Neural crest cell (in vitro differentiated cells): ENCODE measurements at places on chromosomes 13 and 19.

GRCh38 chr13:110799246-110800236 lies 86.0 kb downstream of the ING1 start:
- DNase-seq = no peak

DNA sequence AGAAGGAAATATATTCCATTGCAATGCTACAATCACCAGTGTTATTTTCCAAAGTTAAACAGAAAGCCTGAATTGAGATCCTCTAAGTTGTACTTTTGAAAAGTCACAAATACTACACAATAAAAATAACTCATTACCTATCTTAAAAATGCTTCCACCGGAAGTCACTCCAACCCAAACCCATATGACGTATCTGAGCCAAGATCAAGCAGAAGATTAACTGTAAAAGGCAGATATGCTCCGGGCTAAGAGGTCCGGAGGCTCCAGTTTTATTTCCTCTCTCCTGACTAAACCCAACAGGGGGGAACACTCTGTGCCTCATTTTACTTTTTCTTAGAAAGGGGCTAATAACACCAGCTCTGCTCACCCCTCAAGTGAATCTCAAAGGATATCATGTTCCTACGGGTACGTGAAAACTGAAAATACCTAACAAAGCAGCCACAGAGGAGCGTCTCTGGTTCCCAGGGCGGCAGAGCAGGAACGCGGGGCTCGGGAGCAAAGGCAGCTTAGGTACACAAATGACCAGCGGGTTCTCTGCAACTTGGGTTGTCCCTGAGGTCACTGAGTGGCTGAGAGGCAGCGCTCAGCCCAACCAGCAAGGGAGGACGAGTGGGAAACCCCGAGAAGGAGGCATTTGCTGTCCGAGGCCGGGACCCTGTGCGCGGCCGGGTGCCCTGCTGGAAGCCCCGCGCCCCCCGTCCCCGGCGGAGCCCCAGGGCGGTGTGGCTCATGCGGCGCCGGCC lies 750 bp downstream of the RAB20 start:
- peak; percentile 5 for DNase-seq

- peak; percentile 43 for DNase-seq
Observed at GRCh38 chr13:94704377-94705080, 7.8 kb downstream of the SOX21 start.

GRCh38 chr13:28452755-28453154 lies 42.2 kb downstream of the FLT1 start:
- DNase-seq = no peak

GRCh38 chr19:46674416-46675178 lies 13.6 kb upstream of the DACT3 start:
- DNase-seq = no peak

DNA sequence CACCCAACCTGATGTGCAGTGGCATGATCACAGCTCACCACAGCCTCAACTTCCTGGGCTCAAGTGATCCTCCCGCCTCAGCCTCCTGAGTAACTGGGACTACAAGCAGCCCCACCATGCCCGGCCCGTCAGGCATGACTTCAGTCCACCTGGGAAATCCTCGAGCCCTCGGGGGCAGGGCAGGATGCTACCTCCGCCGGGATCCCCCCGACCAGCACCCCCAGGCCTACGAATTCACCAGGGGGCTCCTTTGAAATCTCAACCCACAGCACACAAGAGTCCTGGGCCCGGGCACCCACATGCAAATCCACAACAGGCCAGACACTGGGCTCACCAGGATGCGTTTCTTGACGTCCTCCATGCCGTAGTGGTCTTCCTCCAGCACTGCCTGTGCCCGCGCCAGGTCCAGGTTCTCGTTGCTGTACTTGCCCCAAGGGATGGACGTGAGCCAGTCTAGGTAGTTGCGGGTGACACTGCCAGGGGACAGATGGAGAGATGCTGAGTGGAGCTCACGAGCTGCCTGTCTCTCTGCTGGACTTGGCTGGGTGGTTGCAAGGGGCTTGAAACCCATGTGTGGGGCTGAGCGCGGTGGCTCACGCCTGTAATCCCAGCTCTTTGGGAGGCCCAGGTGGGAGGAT lies 10.5 kb downstream of the RPL36 start:
- no peak for DNase-seq

GRCh38 chr19:6125571-6125989 lies 9.9 kb upstream of the ACSBG2 start:
- DNase-seq = no peak

DNA sequence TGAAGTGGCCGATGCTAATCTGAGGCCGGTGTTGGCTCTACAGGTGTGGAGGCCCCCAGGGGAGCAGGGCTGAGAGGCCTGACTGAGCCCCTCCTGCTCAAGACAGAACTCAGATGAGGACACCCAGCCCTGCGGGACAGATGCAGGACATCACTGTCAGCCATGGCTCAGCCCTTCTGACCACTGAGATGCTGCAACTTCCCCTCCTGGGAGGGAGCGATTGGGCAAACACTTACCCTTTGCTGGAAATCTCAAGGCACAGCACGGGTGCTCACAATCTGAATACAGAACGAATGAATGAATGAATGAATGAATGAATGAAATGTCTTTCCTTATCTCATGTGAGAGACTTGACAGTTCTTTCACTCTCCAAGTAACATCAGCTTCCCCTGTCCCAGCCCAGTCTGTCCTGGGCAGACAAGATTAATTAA lies 3.5 kb upstream of the SIGLEC7 start:
- DNase-seq = no peak

DNA sequence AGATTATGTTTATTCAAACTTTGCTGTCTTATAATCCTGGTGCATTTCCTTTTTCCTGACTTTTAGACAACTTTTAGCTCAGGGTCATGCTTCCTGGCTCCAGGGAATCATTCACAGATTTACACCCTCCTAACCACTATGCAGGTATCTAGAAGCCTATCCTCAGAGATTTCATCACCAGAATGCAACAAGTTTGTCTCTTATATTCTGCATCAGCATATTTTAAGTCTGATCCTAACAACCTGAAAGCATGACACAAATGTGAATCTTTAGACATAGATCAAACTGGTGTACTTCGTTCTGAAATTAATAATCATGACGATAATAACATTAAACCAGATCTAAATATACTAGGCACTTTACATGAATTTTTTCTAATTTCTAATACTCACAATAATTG lies 100.0 kb downstream of the TRPC4 start:
- no peak for DNase-seq

DNA sequence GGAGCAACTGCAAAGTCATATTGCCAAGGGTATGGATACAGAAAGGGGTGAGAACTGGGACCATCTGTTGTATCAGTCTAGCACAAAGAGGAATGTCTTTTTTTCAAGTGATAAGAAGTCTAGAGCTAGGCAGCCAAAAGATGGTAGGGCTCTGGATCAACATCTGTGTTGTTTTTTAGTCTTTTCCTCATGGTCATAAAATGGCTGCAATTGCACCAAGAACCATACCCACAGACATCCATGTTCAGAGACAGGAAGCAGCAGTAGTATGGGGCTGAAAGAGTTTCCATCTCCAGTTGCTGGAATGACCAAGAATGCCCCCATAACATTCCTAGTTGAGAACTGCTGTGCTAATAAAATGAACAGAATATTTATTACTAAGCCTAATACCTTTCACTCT lies 25.6 kb downstream of the KCNC3 start:
- no peak for DNase-seq

- no peak for DNase-seq
Observed at GRCh38 chr13:98649861-98650260, 73.0 kb upstream of the STK24 start.

DNA sequence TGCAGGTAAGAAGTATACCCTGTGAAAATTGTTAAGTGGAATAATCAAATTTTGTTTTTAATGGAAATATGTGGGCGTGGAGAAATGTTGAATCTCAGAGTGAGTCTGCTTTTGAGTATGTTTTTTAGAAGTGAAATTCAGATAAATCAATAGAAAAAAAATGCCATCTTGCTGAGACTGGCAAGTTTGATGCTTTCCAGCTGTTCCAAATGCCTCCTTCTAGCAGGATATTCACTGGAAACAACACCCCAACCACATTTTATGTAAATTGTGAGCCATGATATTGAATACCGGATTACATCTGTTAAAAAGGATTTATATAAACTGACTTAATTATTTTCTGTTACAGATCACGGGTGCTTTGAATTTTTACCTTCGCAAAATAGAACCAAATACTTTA lies 115.4 kb downstream of the ITGBL1 start:
- DNase-seq = no peak

DNA sequence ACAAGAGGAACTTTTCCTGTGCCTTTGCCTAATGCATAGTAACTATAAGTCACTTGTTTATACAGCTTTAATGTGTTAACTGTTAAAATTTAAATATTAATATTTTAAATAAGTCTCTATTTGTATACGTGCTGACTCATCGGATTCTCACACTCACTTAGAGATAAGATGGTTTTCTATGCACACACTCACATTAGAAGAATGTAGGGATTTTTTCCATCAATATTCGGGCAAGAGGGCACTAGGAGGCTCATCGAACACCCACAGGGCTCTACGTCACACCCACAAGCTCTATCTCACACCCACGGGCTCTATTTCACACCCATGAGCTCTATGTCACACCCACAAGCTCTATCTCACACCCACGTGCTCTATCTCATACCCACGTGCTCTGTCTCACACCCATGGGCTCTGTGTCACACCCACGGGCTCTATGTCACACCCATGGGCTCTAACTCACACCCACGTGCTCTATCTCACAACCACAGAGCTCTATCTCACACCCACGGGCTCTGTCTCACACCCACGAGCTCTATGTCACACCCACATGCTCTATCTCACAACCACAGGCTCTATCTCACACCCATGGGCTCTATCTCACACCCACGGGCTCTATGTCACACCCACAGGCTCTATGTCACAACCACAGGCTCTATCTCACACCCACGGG lies 73.4 kb downstream of the COL4A2 start:
- no peak for DNase-seq

- DNase-seq = no peak
Observed at GRCh38 chr19:13989487-13989886, 16.6 kb downstream of the RFX1 start.

GRCh38 chr19:17529239-17530158 lies 18.1 kb downstream of the PGLS start:
- no peak for DNase-seq

DNA sequence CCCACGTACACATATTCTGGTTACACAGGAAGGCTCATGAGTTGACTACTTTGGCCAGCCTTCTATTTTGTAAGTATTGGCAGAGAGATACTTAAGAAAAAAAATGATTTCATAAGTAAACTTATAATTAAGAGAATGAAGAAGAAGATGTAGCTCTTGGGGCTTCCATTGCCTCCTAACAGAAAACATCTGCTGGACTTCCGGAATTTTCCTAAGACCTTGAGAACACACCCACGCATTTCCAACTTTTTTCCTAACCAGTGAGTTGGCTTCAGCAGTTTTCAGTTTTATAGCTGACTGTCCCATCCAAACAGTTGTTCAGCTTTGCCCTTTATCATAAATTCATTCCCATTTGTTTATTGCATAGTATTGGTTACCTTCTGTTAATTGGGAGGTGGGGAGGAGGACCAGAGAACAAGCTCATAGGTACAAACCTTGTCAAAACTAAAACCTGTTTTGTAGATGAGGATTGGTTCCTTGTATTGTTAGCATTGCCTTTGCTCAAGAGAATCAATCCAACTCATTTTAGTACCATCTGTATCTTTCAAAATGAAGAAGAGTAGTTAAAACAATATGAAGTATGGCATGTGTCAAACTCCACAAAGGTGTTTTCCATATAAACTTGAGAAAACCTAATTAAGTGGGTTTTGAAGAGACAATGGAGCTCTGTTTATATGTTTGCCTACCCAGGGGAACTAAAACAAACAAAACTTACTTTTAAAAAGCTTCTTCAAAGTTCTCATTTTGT lies 93.9 kb downstream of the COL4A2 start:
- DNase-seq = no peak

DNA sequence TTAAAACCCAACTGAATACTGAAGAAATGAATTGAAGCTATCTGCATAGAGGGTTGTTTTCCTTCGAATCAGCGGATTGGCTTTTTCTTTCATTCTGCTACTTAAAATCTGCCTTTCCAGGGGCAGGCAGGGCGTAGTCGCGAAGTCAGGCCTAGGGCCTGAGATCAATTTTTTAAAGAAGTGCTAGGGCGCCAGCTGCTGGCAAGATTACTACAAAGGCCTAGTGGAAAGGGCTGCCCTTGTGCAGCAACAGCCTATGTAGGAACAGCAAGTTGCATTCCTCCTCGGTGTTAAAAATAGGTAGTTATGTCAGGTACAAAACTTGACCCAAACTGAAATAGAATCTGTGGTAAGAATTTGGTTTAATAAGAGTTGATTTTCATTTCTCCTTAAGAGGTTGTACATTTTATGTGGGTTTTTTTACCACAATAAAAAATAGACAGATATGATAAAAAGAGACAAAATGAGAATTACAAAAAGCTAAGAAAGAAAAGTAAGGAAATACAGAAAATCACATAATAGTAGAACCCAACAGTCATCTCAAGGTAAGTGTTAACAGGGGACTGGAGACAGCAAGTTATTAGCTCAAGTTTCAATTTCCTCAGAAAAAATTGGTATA lies 9.5 kb upstream of the URAD start:
- peak; percentile 48 for DNase-seq

GRCh38 chr19:47133021-47133471 lies 2.4 kb downstream of the SAE1 start:
- DNase-seq = no peak

GRCh38 chr13:34155931-34156607 lies 338.1 kb downstream of the RFC3 start:
- DNase-seq = no peak

- no peak for DNase-seq
Observed at GRCh38 chr13:110114316-110114715, 192.6 kb downstream of the COL4A1 start.

DNA sequence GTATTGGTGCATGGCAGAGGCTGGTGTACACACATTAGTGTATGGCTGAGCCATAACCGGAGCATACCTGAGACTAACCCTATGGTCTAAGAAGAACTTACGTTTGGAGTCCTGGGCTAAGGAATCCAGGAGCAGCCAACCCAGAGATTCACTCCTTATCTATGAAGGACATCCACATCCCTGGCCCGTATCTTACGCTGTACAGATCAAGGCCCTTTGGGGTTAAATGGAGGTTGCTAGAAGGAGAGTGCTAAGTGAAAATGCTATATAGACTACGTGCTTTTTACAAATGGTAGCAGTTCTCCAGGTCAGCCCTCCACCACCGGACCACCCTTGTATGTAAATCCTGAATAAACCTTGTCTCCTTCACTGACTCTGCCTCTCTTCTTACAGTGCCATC lies 1.9 kb upstream of the SUGT1 start:
- DNase-seq = no peak

- DNase-seq = no peak
Observed at GRCh38 chr19:3494051-3494450, 6.4 kb downstream of the DOHH start.

DNA sequence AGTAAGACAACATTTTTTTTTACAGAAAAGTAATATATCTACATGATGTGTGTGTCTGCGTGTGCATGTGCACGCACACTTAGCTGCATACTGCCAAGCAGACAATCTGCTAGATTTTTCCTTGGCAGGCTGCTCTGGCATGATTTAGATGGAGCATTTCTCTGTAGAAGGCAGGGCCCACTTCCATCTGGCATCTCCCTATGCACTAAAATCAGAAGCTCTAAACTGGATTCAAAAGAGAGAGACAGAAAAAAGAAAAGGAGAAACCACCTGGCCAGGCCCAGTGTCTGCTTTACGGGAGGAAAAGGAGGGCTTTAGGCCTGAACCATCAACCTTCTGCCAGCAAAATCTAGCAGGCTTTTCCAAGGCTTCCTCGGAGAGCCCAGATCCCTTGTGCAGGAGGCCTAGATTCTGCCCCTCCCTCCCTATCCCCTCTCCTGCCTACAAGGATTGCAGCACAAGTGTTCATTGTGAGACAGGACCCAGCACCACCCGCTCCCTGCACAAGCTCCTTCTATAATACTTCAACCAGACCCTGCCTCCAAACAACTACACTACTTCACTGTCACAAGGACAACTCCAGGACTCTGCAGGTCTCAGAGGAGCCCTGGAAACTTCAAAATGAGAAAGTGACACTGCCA lies 99.3 kb downstream of the DOCK9 start:
- DNase-seq = no peak
